SHP77 (cell line): ENCODE measurements at places on chromosomes 6 and 20.

DNA sequence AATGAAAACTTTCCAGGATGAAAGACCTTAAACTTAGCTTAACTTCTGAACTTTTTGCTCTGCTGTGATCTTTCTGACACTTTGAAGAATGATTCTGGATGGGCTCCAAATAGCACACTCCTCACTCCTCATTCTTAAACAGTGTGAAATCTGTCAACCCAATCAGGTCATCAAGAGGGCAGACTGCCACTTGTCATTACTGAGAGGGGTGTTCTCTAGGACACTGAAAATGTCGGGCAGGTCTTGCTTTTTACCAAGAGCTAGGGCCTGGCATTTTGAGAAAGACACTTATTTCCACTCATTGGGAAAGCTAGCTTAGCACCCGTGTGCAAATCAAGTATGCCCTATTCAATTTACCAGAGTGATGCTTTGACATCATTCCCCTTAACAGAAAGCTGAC is 122.2 kb downstream of the MTFR2 start:
- no peak for DNase-seq

- DNase-seq, result no peak
Measured at GRCh38 chr20:57388953-57389694, 2.1 kb upstream of the RBM38 start.

GRCh38 chr6:77264970-77265369 is 198.3 kb downstream of the HTR1B start:
- no peak for DNase-seq

- no peak for DNase-seq
Measured at GRCh38 chr6:36539814-36540568, 7.3 kb downstream of the STK38 start.

- no peak for DNase-seq
Measured at GRCh38 chr6:143516690-143517446, 5.3 kb upstream of the FUCA2 start.

DNA sequence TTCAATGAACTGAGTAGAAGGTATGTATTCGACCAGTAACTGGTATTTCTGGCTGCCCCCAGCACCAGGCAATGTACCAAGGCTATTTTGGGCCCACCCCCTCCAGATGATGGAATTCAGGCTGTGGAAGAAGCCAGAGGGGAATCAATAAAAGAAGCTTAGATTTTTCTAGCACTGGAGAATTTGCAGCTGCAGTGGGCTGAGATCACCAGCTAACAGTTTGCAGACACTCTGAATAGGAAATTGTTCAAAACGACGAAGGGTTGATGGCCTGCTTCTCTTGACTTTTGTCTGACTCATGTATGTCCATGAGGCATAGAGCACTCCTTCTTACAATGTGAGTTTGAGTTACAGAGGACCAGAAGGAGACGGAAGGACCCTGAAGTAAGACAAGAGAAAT is 32.4 kb upstream of the FBXO9 start:
- no peak for DNase-seq

- no peak for DNase-seq
Measured at GRCh38 chr6:133428295-133428694, 187.1 kb downstream of the EYA4 start.

GRCh38 chr6:92271091-92271490 is 1148.3 kb downstream of the EPHA7 start:
- no peak for DNase-seq

DNA sequence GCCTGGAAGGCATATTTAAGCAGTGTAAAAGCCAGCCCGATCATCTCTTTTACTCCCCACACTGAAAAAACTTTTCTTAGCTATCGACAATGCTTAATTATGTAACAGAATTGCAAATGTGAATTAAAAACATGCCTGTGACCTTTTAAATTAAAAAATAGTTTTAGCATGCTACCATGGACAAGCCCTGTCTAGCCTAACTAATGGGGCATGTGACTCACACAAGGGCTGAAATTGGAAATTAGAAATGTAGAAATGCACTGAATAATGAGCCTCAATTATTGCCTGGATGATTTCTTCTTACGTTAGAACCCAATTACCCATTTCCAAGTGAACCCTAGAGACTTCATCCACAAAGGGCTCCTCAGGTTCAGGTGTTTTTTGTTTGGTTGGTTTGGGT is 82.7 kb downstream of the SIM1 start:
- no peak for DNase-seq

DNA sequence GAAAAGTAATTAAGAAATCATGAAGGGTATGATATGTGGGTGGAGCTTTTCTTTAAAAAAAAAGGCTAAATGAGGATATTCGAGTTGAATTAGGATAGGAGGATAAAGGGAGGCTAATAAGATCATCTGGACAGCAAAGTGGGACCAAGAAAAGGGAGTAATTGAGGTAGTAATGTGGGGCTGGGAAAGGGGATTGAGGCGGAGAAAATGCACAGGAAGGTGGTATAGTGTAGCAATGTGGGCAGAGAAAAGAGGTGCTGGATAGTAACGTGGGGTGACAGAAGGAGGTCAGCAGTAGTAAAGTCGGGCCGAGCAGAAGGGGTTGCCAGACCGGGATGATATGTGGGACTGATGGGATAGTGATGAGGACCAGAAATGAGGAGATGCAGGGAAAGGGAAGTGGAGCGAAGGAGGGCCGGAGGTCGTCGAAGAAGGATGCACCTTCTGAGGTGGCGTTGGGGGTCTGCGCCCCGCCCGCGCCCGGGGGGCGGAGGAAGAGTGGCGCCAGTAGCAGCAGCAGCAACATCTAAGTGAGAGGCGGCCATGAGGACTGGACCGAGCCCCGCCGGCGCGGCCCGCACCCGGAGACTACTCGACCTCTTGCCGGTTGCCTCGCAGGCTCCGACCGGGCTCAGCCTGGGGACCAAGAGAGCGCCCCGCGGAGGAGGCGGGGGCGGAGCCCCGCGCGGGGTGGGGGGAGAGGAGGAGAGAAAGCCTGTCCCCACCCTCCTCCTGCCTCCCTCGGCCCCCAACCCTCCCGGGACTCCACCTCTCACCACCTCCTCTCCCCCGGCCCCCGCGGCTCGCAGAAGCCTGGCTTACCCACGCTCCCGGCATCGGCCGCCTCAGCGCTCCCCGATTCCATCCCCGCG is 887 bp downstream of the GABBR1 start:
- no peak for DNase-seq

DNA sequence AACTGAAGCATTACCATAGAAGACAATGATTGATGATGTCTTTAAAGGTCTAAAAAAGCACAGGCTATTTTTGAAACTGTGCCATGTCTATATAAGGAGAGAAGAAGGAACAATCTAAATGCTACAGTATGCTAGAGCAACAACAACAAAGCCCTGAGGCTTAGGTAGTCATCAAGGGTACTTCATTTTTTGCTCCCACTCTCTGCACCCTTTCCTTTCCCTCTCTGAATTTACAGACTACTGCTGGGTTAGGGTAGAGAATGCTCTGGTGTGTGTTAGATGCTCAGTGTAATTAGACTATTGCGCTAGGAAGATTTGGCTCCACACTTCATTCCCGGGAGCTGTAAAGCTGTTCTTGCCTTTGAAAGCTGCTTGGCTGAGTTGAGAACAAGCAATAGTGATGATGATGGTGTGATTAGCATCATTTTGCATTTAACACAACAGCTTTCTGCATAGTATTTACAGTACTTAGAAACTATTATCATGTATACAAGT is 1262.5 kb upstream of the CITED2 start:
- DNase-seq, result peak; percentile 10

GRCh38 chr20:51318058-51318949 is 224.2 kb downstream of the NFATC2 start:
- no peak for DNase-seq

- DNase-seq, result no peak
Measured at GRCh38 chr6:169141671-169142537, 111.7 kb downstream of the THBS2 start.

DNA sequence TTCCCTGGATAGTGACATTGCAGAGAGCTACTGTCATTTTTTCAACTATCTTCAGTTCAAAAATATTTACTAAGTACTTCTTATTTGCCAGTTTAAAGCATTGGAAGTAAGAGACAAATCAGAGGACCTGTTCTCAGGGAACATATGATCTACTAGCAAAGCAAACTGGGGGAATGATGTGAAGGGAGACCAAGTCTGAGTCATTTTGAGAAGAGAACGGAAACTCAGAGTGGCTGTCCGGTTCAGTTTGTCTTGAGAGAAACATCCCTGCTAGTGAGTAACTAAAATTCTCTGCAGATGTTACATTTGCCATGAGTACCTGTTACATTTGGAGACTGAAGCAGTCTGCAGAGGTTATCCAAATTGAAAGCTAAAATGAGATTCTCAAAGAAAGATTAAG is 118.3 kb downstream of the KCNQ5 start:
- DNase-seq, result no peak

- DNase-seq, result no peak
Measured at GRCh38 chr6:7726416-7727085, 652 bp downstream of the BMP6 start.

DNA sequence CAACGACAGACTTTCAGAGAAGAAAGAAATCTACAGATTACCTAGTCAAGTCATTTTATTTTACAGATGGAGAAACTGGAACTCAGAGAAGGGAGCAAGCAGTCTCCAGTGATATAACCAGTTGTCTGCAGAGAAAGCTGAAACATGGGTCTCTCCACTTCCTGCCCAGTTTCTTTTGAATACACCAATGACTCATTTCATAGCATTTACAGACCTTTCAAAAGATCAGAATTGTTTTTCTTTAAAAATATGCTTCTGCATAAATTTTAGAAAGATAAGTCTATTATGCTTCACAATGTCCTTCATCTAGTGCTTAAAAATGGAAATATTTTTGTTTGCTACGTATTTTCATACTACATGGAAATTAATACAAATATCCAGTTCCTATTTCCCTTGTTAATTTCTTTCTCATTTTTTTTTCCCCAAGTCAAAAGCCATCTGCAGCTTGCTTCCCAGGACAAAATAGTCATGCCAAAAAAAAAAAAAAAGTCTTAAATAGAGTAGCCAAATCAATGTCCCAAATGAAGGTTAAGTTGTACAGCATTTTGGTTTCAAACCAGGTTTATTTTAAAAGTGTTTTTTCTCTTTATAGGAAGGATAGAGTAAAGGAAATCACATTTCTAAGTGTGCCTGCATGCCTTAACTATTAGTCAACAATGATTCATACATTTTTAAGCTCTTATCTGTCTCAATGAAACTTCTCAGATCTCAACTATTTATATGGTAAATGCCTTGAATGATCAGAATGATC is 36.9 kb downstream of the ARHGAP18 start:
- no peak for DNase-seq

GRCh38 chr6:28053584-28053983 is 26.8 kb upstream of the ZNF165 start:
- DNase-seq, result no peak

GRCh38 chr6:132005178-132005577 is 54.0 kb upstream of the CCN2 start:
- DNase-seq, result no peak

DNA sequence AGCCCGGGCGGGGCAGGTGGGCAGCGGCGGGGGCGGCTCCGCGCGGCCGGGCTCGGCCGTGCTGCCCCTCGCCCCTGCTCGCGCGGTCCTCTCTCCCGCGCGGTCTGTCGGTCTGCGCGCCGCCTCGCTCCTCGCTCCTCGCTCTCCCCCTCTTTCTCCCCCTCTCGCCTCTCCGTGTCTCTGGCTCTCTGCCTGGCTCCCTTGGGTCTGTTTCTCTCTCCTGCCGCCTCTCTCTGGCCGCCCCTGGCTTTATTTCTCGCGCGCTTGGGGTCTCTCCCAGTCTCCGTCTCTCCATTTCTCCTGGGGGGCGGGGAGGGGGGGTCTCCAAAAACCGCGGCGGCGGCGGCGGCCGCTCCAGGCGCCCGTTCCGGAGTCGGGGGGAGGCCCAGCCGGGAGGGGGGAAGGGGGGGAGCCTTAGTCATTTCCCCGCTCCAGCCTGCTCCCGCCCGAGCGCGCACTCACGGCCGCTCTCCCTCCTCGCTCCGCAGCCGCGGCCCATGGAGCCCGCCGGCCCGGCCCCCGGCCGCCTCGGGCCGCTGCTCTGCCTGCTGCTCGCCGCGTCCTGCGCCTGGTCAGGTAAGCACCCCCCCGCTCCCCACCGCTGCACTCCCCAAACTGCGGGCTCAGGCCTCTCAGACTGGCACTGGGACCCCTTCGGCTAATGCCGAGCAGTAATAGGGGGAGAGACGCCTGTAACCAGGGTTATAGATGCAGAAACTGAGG is at the start of gene SIRPA:
Gene SIRPA, plus strand, starts transcription at position 457 of the 723 bp plus-strand sequence. Its CDS starts 41 bp downstream, at position 498.
- no peak for DNase-seq

DNA sequence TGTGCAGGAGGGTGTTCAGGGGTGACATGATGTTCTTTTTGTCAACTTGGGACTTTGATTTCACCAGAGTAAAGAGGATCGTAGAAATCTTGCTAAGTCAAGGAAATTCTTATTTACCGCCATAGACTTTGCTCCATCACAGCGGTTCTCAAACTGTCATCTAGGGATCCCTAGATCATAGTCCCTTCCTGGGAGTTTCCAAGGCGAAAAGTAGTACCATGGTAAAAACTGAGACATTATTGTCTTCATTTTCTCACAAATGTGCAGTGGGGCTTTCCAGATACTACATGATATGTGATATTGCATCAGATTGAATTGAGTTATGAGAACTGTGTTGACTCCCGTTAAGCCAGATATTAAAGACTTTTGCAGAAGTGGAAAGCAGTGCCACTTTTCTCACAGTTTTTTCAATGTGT is 79.7 kb downstream of the JARID2 start:
- DNase-seq, result no peak

DNA sequence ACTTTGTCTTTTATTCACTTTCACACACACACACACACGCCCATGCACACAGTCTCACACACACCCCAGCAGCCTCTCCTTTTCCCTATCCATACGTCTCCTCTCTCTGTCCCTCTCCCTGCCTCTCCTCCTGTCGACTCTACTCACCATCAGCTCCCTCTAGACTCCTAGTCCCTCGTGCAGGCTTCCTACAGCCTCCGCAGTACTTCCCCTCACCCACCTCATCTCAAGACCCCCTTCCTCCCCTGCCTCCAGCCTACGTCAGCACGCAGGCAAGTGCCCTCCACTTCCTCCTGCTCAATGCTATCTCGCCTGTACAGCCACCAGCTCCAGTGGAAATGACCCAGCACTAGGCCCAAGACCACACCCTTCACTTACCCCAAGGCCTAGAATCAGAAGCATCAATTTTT is 820 bp upstream of the TREML2 start:
- DNase-seq, result no peak

- DNase-seq, result no peak
Measured at GRCh38 chr6:39082310-39082709, 32.7 kb downstream of the SAYSD1 start.

DNA sequence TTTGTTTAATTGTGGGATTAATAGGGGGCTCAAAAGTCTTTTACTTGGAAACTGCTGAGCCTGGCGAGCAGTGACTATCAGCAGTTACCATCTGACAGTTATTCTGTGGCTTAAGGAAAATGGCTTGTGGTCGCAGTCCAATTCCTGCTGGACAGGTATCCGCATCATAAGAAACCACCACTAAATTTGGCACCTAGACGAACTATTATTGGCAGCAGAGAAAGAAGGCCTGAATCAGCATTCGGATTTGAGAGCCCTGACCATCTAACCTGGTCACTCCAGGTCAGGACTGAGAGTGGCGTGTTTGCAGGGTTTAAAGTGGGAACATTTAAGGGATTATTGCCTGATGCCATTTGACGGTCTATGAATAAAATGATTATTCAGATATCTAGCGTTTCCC is 146.4 kb downstream of the RPS12 start:
- DNase-seq, result no peak
